ENCODE measurements at places on chromosomes 5 and 9.
A peak's percentile ranks its signal among the peaks of the same experiment; 100 is the strongest.

GRCh38 chr9:106964329-106964728 is 101.4 kb downstream of the ZNF462 start:
- no peak for DNase-seq

DNA sequence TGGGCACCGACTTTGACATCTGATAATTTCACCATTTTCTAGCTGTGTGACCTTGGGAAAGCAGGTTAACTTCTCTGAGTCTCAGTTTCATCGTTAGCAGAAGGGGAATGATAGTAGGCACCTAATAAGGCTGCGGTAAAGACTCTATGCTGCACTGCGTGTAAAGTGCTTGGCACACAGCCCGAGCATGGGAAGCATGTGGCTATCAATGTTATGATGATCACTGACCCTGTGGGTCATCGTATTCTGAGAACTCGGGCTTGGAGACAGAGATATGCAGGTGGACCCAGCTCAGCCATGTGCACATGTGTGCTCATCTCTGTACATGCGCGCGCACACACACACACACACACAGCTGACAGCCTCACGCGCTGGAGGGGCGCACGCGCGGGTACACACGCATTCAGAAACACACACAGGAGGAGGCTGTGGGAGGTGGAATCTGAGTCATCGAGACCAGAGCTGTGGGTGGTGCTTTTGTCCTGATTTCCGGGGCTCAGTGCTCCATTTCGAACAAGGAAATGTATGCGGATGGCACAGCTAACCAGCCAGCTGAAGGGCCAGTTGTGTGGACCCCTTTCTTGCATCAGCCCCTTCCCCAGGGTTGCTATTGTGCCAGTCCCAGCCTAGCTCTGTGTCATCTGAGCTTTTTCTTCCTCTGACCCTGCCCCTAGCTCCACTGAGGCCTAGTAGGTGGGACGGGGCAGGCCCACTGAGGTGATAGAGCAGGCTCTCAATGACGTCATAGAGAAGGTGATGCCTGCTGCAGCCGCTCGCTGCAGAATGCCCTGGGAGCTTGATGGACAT is 11.1 kb upstream of the ARAP3 start:
- peak; percentile 48 for DNase-seq

- no peak for DNase-seq
Observed at GRCh38 chr9:82524407-82524806, 535.8 kb downstream of the SPATA31D1 start.

- peak; percentile 94 for DNase-seq
Observed at GRCh38 chr9:134670042-134670525, 28.5 kb downstream of the COL5A1 start.

DNA sequence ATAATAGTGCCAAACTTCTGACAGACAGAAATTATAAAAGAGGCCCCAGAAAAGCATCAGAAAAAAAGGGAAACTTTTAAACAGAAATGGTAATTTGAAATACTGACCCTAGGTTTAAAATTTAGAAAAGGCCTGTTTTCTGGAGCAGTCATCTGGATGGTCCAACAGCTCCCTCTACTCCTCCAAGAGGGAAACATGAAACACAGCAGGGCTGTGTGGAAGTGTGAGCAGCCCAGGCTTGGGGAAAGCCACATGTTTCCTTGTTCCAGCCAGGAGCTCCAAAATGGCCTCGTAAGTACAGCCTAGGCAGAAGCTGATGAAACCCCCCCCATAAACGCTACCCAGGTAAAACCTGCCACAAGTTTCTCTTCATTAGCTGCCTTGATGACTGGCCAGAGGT is 499.3 kb upstream of the ADAMTS16 start:
- DNase-seq, result no peak

DNA sequence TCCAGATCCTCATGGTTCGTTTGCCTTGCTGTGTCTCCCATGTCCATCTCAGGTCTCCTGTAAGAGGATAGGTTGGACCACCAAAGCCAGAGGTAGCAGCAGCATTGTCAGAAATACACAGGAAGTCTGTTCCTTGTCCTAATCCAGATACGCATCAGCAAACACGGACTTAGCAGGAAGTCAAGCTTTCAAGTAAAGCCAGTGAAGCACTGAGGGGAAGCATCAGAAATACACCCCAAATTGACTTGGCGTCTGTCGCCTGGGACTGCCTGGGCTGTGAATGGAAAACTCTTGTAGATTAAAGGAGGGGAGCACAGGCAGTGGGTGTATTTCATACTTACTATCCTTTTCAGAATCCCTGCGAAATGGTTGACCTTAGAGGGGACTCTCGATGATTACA is 171.3 kb downstream of the PSAT1 start:
- no peak for DNase-seq

DNA sequence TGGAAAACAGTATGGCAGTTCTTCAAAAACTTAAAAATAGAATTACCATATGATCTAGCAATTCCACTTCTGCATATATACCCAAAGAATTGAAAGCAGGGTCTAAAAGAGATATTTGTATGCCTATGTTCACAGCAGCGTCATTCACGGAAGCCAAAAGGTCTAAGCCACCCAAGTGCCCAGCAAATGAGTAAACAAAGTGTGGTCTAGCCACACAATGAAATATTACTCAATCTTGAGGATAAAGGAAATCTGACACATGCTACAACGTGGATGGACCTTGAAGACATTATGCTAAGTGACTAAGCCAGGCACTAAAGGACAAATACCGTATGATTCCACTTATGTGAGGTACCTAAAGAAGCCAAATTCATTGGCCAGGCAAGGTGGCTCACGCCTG is 11.1 kb upstream of the MED27 start:
- peak; percentile 82 for DNase-seq

GRCh38 chr9:35262064-35262463 is 100.3 kb downstream of the UNC13B start:
- no peak for DNase-seq

GRCh38 chr5:144405991-144406390 is 235.3 kb downstream of the KCTD16 start:
- DNase-seq, result no peak

DNA sequence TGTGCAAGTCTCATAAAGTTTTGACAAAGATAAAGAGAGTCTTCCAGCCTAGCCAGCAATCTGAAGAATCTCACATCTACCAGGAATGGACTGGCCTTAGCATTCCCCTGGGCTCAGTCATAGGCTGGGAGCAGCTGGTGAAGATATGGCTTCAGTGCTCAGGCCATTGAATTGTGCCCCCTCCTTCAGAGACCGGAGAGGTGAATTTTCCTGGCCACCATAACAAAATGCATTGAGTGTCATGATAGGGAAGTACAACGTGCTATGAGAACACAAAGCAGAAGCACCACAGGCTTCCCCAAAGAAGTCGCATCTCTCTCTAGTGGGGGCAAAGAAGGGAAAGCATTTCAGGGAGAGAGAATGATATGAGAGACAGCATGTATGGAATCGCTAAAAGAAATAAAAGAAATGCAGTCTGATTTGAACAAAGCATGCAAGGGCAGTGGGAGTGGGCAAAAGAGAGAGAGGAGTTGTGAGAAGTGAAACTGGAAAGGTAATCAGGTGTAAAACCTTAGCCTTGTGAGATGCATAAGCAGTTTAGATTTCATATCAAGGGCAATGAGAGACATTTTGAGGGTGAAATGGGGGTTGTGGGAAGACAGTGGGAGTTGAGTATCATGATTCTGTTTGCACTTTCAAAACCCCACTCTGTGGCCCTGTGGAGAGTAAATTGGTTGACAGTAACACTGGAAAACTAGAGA is 57.1 kb upstream of the NMUR2 start:
- no peak for DNase-seq

- no peak for DNase-seq
Observed at GRCh38 chr9:128053560-128053959, 13.6 kb downstream of the NAIF1 start.

- DNase-seq, result peak; percentile 61
Observed at GRCh38 chr9:134707031-134707680, 65.6 kb downstream of the COL5A1 start.

- no peak for DNase-seq
Observed at GRCh38 chr5:74424162-74424868, 216.2 kb downstream of the ENC1 start.

DNA sequence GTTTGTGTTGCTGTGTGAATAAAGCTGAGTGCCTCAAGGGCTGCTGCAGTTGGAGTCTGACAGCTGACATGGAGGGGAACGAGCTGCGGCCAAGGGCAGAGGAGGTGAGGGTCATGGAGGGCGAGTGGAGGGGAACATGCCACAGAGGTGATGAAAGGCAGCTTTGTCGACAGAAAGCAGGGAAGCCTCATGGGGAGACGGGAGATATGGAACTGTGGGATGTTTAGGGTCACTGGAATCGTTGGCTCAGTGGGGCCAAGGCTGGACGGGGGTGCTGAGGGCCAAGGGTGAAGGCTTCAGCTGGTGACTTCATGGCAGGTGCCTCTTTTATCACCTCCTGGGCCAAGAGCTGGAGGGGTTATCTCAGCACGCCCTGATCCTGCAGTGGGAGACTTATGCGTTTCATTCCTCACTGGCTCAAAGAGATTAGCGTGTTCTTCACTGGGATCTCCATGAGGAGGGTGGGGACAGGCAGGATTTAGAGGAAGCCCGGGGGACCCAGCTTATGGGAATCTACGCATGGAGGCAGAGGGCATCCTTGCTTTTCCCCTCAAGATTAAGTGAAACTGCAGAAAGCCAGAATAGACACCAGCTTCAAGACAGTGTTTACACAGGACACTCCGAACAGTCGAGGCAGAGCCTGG is 42.2 kb downstream of the FAM240B start:
- DNase-seq, result no peak

DNA sequence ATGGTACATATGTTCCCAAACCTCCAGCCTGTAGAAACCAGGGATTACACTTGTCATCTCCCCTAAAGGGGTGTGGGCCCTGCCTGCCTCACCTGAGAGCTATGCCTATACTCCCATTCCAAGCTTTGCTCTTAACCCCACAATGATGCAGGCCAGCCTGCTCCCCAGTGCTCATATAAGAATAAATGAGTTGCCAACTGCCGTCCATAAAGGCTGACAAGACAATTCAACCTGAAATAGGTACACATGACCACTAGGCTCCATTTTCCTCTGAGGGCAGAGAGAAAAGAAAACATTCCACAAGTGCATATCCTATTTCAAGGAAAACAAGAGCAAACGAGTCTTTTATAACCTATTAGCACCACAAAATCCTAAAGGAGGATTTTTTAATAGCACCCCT is 28.4 kb downstream of the SKP1 start:
- no peak for DNase-seq

DNA sequence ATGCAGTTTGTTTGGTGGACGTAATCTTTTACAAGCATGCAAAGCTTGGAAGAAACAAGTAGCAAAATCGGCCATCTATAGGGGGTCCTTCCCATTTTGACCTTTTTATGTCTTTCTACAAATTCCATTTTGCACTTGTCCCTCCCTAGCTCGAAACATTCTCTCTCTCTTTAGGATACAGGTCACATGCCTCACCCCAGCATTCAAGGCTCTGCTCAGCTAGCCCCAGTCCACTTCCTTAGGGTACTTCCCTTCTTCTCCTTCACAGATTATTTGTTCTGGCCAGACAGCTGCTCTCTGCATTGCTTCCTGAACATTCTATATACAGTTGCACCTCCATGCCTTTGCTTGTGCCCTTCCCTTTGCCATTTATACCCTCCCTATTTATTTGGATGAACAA is 31.7 kb upstream of the TRIM14 start:
- DNase-seq, result no peak

DNA sequence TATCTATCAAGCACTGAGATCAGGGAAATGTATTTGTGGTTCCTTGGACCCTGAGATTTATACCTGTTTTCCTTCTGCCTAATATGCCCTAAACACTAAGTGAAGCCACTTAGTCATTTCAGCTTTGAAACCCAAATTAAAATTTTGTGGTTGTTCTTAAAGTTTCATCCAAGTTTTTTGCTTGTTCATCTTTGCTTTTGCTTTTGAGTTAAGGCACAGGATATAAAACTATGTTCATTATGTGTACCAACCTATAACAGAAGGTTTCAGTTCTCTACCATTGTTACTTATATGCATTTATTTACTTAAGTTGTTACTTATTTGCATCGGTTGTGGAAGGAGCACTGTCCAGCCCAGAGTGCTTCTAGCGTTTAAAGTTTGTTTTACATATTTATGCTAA is 382.3 kb downstream of the PTPRD start:
- no peak for DNase-seq

- peak; percentile 96 for DNase-seq
Observed at GRCh38 chr9:73149371-73150067, 2.1 kb upstream of the ANXA1 start.

GRCh38 chr9:36136894-36137391 is 410 bp downstream of the GLIPR2 start:
- peak; percentile 23 for DNase-seq

DNA sequence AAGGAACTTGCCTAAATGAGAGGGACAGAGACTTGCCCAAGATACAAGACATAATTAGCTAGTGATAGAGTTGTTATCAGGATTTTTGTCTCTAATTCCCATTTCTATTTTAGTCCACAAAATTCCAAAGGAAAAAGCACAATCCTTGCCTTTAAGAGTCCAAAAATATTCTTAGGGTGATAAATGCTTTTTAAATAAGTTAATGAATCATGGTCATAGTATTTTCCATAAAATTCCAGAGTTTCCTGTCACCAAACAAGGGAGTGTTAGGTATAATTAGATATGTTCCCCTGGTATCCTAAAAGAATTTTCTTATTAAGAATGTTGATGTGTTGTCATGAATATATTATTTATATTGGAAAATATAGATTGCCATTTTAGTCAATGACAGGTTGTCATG is 21.8 kb upstream of the CEP72 start:
- DNase-seq, result peak; percentile 4

- no peak for DNase-seq
Observed at GRCh38 chr5:4540375-4541173, 599.6 kb upstream of the ADAMTS16 start.

DNA sequence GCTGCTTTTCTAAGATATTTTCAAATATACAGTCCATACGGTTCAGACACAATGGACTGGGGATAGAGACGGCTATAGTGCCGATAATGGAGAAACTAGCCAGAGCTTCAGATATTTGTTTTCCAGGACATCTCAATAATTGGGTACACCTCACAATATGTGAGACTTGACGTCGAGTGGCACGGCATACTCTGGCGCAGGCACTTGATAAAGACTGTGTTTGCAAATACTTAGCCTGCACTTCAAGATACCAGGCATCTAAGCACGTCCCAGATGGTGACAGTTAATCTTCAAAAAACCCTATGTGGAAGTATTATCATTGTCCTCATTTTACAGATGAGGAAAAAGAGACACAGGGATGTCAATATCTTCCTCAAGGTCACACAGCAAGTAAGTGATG is 48.5 kb downstream of the SEMA5A start:
- no peak for DNase-seq

DNA sequence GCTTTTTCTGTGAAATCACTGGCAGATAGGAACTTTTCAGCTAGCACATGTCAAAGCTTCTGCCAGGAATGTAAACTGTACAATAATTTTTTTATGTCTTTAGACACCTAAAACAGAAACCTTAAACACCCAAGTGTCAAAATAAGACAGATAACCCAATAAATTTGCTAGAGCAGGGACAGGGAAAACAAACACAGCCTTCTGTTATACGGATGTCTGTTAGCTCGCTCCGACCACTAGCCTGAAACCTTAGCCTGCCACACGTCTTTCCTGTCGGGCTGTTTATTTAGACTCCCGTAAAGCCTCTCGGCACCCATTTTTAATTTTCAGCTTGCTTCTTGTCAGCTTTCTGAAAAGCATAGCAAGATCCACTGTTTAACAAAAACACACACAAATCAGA is 355.4 kb upstream of the SLC24A2 start:
- DNase-seq, result no peak

Measured in ELR (cell line).